Activated naive CD4-positive, alpha-beta T cell treated with anti-CD3 and anti-CD28 coated beads for 36 hours (primary cell): ENCODE measurements at places on chromosomes 5 and 9.

- no peak for DNase-seq
Measured at GRCh38 chr9:16386007-16386826, 484.3 kb downstream of the BNC2 start.

DNA sequence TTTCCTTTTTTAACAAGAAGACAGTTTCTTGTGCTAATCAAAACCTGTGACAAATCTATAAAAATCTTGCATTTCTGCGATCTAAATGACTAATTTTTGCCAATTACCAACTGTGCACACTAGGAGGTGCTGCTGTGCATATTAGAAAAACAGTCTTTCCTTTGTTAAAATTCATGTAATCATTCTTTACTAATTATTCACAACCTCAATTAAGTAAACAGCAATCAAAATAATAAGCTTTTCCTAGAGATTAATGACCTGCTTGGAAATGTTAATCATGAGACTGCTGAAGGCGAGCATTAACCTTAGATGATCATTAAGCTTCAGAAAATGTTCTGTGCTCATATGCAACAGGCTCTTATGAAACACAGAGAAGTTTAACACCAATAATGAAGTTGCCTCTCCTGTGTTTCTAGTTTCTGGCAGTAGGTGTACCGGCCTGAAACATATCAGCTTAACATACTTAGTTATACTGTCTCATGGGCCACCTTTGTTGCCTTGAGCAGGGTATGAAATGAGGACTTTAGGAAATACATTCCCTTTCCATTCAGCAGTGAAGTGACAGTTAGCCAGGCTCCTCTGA, 17.7 kb downstream of the RFESD start:
- DNase-seq = peak; percentile 63

DNA sequence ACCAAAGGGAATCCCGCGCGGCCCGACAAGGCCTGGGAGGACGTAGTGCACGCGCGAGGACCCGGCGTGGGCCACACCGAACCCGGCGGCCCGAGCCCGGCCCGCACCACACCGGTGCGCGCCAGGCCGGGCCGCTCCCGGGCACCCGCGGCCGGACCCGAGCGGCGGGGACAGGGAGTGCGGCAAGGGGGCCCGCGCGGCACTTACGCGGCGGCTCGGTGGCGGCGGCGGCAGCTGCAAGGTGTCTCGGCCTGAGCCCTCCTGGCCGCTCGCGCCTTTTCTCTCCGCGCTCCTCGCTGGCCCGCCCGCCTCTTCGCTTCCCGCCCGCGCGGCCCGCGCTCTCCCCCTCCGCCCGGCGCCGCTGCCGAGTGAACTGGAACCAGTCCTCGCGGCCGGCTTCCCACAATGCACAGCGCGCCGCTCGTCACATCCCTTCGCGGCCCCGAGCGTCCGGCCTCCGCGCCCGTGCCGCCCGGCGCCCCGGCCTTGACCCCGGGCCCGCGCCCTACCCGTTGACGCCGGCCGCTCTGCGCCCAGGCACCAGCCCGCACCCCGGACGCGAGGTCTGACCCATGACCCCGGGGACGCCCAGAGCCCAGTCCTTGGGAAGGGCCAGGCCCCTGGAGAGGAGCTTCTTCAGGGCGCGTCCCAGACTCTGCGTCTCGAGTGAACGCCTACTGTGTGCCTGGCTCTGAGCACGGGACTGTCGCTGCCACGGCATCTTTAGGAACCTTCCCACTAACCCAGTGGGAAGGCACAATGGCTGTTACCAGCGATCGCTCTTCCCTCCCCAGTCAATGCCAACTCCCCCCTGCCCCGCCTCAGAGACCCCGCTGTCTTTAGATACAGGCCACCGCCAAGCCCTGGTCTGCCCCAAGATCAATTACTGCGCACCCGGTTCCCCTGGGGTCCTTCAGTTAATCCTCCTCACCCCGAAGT, at the start of gene MACROH2A1:
Gene MACROH2A1, minus strand, starts transcription at position 377 of the 939 bp plus-strand sequence. CDS start 10,138 bp downstream, outside the sequence.
- DNase-seq = peak; percentile 87

DNA sequence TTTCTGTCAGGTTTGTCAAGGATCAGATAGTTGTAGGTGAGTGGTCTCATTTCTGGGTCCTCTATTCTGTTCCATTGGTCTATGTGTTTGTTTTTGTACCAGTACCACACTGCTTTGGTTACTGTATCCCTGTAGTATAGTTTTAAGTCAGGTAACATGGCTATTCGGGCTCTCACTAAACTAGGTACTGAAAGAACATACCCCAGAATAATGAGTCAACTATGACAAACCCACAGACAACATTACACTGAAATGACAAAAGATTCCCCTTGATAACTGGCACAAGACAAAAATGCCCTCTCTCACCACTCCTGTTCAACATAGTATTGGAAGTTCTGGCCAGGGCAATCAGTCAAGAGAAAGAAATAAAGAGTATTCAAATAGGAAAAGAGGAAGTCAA, 535.3 kb upstream of the CYLC2 start:
- DNase-seq = no peak

GRCh38 chr9:118882684-118883083, 486.6 kb downstream of the BRINP1 start:
- DNase-seq = no peak

- no peak for DNase-seq
Measured at GRCh38 chr9:35690294-35690613, 529 bp upstream of the TPM2 start.

DNA sequence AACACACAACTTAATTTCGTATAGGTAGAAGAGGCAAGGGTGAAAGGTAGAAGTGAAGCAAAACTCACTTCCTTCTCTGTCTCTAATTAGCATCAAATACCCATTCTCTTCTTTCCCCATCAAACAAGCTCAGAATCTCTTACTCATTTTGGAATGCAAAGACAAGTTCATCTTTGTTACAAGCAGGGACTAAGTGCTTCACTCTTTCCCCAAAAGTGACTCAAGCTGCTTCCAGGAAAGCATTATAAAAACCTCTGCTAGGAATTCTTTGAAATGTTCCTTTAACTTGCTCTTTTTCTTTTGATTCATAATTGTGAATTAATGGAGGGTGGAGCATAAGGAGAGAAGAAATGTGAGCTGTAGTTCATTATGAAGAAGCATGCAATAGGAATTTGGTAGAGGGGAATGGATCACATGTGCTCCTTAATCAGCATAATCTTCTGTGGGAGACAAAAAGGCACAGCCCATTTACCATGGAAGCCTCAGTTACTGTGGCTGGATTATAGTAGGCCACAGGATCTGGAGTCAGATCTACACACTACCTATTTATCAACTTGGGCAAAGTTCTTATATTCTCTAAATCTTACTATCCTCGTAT, 109.5 kb upstream of the DPYSL3 start:
- no peak for DNase-seq

GRCh38 chr9:90842996-90843395, 41.4 kb downstream of the SYK start:
- no peak for DNase-seq

DNA sequence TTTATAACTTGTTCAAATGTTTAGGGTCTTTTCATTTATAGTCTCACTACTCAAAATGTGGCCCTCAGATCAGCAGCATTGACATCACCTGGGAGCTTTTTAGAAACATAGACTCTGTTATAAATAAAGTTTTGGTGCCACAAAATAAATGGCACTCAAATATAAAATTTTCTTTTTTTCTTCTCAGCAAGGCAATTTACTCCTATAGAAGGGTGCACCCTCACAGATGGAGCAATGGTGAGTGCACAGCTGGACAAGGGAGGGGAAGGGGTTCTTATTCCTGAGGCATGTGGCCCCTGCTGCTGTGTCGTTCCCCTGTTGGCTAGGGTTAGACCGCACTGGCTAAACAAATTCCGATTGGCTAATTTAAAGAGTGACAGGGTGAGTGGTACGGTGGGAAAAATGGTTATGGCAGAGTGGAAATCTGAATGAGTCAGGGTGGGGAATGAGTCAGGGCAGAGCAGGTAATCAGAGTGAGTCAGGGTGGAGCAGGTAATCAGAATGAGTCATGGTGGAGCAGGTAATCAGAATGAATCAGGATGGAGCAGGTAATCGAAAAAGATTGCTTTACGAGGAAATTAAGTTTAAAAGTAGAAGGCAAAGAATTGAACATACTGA, 31.8 kb upstream of the C7 start:
- peak; percentile 48 for DNase-seq

- no peak for DNase-seq
Measured at GRCh38 chr9:3521966-3522365, 3.8 kb downstream of the RFX3 start.

- DNase-seq = no peak
Measured at GRCh38 chr9:80285326-80285725, 713.6 kb downstream of the TLE4 start.

GRCh38 chr9:127568971-127569885, 42.8 kb upstream of the STXBP1 start:
- peak; percentile 74 for DNase-seq

GRCh38 chr9:87734106-87734505, 8.2 kb downstream of the CTSL start:
- no peak for DNase-seq

- no peak for DNase-seq
Measured at GRCh38 chr5:122392824-122393223, 80.8 kb downstream of the SNCAIP start.

DNA sequence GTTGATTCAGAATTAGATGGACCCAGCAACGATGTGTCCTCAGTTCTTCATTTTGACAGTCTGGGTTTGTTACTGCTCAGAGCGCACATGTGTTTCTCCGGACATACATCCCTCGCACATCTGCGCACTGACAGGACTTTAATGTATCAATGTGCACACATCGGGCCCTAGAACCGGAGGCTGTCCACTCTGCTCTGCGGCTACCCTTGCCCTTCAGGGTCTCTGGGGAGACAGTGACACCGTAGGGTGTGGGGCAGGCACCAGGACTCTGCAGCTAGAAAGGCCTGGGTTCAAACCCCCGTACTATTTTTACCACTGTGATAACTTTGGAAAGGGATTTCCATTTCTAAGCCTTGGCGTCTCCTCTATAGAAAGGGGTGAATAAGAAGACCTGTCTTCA, 23.5 kb upstream of the LPCAT1 start:
- no peak for DNase-seq

GRCh38 chr9:130701059-130702022, 7.8 kb downstream of the EXOSC2 start:
- DNase-seq = peak; percentile 79

- no peak for DNase-seq
Measured at GRCh38 chr9:86238861-86239770, 20.3 kb downstream of the C9orf153 start.

- DNase-seq = no peak
Measured at GRCh38 chr5:110630350-110630749, 96.1 kb downstream of the TMEM232 start.

DNA sequence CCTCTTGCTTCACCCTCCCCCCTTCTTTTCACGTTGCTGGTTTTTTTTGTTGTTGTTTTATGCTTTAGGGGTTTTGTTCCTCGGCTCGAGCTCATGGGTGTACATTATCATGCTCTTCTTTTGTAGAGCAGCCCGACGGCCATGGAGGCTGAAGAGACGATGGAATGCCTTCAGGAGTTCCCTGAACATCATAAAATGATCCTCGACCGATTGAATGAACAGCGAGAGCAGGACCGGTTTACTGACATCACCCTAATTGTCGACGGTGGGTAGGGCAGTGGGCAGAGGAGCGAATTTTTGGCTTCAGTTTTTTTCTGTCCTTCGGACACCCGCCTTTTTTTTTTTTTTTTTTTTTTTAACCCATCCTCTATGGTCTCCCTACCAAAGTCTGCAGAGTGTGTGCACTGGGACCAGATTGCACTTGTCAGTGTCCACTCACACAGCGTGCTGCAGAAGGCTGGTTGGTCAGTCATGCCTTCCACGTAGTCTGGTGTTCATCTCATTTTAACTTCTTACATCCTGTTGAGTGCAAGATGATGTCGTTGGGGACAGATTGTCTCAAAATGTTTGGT, 1.3 kb downstream of the ZNF131 start:
- no peak for DNase-seq

DNA sequence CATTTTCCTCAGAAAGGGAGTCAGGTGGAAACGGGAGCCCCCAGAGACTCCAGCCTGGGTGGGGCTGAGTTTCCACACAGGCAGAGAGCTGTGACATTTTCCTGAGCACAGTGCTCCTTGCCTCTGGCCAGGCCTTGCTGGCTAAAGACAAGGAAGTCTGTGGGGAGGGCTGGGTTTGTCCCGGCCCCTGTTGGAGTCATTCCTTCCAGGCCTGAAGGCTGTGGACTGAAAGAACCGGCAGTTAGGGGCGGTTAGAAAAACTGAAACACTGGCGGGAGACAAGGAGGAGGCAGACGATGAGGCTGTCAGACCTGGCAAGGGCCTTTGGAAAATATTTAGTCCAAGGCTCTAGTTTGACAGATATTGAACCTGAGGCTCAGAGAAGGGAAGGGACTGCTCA, 29.9 kb downstream of the COL15A1 start:
- no peak for DNase-seq

- no peak for DNase-seq
Measured at GRCh38 chr9:116377179-116377798, 223.7 kb downstream of the PAPPA start.

DNA sequence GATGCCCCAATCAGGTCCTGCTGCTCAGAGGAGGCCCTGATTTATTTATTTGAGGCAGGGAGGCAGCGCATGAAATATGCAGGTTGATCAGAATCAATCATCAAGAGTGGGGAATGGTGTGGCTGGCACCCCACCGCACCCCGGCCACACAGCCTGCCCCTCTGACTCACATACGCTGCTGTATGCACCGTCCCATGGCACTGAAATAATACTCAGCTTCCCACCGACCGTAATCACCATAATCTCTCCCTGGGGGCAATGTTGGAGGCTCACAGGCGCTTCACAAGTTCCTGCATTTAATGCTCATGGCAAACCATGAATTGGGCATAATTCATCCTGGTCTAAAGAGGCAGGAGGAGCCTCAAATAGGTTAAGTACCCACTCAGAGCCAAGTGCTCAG, 141.2 kb upstream of the TBC1D2 start:
- no peak for DNase-seq

- no peak for DNase-seq
Measured at GRCh38 chr5:21802869-21803490, 1050.2 kb downstream of the CDH12 start.

DNA sequence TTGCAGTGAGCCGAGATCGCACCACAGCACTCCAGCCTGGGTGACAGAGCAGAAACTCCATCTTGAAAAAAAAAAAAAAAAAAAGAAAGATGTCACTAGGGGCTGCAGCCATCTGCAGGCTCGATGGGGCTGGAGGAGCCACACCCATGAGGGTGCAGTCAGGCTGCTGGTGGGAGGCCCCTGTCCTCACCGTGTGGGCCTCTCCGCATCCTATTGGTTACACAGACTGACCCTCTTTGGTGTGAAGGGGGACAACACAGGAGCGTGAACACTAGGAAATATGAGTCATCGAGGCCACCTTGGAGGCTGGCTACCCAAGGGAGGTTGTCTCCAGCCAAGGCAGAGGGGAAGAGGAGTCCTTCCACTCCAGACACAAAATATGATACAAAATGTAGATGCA, 14.0 kb upstream of the FAM193B start:
- no peak for DNase-seq

GRCh38 chr9:114038724-114039313, 39.3 kb downstream of the AMBP start:
- DNase-seq = no peak

DNA sequence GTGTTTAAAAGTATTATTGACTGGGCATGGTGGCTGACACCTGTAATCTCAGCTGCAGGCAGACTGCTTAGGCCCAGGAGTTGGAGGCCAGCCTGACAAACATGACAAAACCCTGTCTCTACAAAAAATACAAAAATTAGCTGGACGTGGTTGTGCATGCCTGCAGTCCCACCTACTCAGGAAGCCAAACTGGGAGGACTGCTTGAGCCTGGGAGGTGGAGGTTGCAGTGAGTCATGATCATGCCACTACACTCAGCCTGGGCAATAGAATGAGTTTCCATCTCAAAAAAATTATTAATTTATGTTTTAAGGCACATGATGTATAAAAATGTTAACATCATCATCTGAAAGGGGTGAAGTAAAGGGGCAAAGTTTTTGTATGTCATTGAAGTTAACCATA, 49.7 kb upstream of the FNIP1 start:
- no peak for DNase-seq

- peak; percentile 63 for DNase-seq
Measured at GRCh38 chr5:159178978-159179377, 30.4 kb downstream of the RNF145 start.
